PC-3 (cell line): ENCODE measurements at places on chromosomes 1 and 21. TPM values are rescaled to one million over a fixed set of nuclear protein-coding genes. Genes with fewer than 3 reads are reported as not detected.

The KRTAP11-1 gene
- not detected in 2 replicates for total RNA-seq

The SH2D5 gene
- total RNA-seq: 7.1 and 11.2 TPM in 2 replicates

The TFF3 gene
- 2.8 and 9.1 TPM in 2 replicates for total RNA-seq

The OR2T2 gene
- not detected in 2 replicates for total RNA-seq

The ST6GALNAC3 gene
- not detected in 2 replicates for total RNA-seq

The OR2T35 gene
- total RNA-seq: not detected in 2 replicates

The C8A gene
- total RNA-seq: not detected in 2 replicates

The PDZK1IP1 gene
- not detected in 2 replicates for total RNA-seq

The HCN3 gene
- 1.8 and 1.9 TPM in 2 replicates for total RNA-seq

The NTMT2 gene
- total RNA-seq: not detected in 2 replicates

The TEX38 gene
- total RNA-seq: not detected in 2 replicates

The CA14 gene
- total RNA-seq: not detected in 2 replicates

The ADAMTS1 gene
- 12.9 and 25.1 TPM in 2 replicates for total RNA-seq

The S100A3 gene
- total RNA-seq: 4.6 and 7.9 TPM in 2 replicates

The S100A7 gene
- total RNA-seq: not detected in 2 replicates

The CFAP141 gene
- total RNA-seq: not detected in 2 replicates

The TNFAIP8L2 gene
- total RNA-seq: not detected in 2 replicates

The CFHR3 gene
- not detected in 2 replicates for total RNA-seq

The CELSR2 gene
- 3.6 and 6.4 TPM in 2 replicates for total RNA-seq

The TMEM269 gene
- 0.11 TPM in 1 of 2 replicates, not detected in the other for total RNA-seq

The NUP210L gene
- total RNA-seq: 0.04 TPM in 1 of 2 replicates, not detected in the other

The SSX2IP gene
- 22.8 and 28.0 TPM in 2 replicates for total RNA-seq

The GRIK3 gene
- not detected in 2 replicates for total RNA-seq

The RNU1-3 gene
- total RNA-seq: under 0.01 TPM in 2 replicates

The AHCYL1 gene
- 35.8 and 40.9 TPM in 2 replicates for total RNA-seq

The GJA5 gene
- total RNA-seq: 1.1 and 2.0 TPM in 2 replicates
